ENCODE measurements at places on chromosomes 1 and 21. TPM values are rescaled to one million over a fixed set of nuclear protein-coding genes. Genes with fewer than 3 reads are reported as not detected.

Gene PANK4
- 42.9 TPM for total RNA-seq

Gene CRP
- not detected for total RNA-seq

Gene NR5A2
- not detected for total RNA-seq

Gene PIK3C2B
- total RNA-seq: 25.5 TPM

Gene BRINP2
- not detected for total RNA-seq

Gene VWA5B1
- total RNA-seq: 0.08 TPM

Gene LRRC53
- not detected for total RNA-seq

Gene RIIAD1
- not detected for total RNA-seq

Gene RHOU
- 1.2 TPM for total RNA-seq

DNA sequence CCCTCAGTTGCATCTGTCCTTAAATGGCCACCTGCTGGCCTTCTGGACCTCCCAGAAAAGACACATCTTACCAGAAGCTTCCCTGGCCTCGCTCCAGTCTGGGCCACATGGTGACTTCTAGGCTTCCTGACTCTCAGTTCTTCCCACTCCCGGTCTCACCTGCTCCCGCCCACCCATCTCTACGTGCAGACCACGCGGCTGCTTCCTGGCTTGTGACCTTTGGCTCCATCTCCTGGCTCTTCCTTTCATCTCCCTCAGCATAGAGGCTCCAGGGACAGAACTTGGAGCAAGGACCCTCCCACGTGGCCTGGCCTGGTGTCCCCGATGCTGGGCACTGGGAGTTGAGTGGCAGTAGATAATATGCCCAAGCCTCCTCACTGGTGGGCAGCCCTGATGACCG, 124.9 kb upstream of the IRF2BP2 start:
- DNase-seq: no peak

DNA sequence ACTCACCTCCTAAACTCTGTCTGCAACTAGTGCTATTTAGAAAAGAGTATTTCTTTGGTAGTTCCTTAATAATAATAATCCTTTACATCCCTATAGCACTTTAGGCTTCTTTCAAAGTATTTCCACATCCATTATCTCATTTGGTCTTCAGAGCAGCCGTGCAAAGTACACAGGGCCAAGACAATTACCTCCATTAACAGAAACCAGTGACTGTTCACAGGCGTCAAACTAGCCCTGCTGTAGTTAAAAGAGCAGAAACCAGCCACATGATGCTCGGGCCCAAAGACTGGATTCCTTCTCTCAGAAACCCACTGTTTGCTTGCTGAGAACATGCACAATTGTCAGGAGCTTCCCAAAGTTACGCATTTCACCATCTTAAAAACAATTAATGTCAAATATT, 396.0 kb upstream of the DAB1 start:
- no peak for DNase-seq

DNA sequence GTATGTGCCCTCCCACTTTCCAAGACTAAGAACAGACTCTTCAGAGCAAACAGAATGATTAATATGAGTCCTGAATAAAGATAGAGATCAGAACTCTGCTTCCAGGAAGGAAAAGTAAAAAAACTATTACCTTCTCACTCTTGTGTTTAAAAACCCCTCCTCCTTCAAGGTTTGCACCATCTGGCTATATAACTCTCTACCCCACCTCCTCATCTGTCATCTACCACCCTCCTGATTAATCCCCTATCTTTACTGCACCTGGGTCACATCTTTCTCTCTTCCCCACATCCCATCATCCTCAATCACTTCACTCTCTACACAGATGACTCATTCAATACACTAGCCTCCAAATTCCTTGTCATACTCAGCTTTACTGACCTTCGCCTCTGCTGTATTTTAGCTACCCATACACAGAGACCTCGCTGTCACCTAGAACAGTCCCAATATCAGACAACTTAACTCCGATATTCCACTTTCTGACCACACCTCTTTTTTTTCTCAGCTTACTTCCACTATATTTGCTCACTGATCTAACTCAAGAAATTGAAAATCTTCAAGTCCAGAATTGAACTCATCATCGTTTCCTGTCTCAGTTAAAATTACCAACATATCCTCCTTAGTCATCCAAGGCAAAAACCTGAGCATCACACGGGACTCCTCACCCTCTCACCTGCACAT, 3.7 kb downstream of the SCMH1 start:
- DNase-seq: no peak

DNA sequence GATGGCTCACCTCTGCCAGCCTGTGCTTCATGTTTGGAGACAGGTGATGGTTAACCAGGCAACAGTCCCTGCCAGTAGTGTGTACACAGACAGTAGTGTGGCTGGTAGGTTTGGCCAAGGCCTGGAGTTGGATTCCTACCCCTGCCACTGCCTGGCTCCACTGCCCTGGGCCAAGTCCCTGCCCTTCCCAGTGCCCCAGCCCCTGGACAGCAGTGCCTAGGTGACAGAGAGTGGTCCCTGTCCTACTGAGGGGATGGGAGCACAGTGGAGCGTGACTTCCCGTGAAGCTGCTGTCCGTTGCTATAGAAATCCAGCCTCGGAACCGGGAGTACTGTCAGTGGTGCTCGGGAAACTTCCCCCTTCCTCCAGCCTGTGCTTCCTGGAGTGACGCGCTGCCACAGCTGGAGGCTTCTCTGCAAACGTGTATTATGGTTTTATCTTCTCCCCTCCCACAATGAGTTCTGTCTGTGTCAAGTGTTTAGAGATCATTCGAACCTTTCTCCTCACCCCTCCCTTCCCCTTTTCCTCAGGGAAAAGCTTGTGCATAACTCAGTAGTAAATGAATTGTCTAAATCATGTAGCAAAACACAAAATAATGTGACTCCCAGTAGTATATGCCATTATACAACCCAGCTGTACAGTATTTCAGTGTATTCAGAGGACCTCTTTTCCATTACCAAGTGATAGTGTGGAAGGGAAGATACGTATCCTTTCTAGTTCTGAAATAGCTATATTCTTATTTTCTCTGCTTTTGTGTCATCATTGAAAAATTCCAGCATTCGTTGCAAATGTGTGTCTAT, 73.4 kb downstream of the GALNT2 start:
- no peak for DNase-seq

DNA sequence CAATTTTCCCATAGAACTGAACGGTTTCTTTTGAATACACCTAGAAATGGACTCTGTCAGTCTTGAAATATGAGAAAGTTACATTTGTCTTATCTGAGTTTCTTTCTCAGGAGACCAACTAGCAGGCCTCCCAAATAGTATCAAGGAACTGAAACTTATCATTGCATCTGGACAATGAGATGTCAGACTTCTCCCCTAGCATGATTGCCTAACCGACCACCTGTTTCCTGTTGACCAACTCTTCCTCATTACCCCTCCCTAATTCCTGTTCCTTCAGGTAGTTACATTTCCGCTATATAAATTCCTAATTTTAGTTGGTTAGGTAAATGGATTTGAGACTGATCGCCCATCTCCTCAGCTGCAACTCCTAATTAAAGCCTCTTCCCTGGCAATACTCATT, 1587.3 kb downstream of the NCAM2 start:
- no peak for DNase-seq

DNA sequence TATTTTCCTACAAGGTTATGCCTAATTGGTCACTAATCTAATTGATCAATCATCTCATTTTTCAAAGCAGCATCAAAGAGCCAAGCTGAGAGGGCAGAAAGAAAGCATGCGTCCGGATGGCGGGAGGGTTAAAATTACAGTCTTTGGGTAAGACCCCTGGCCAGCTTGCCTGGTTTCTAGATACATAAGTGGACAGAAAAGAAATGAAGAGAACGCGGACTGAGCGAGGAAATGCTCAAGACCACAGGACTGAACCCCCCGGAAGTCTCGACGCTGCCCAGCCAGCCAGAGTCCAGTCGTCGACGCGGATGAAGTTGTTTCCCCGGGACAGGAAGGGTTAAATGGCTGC, 297.2 kb downstream of the OMA1 start:
- DNase-seq: no peak

- no peak for DNase-seq
These were observed 37.1 kb upstream of the KIF21B start for GRCh38 chr1:201060586-201060985.

- DNase-seq: no peak
These were observed 35.8 kb upstream of the PODN start for GRCh38 chr1:53026254-53026653.

- no peak for DNase-seq
These were observed 6.6 kb downstream of the ZMYND12 start for GRCh38 chr1:42449256-42449655.

DNA sequence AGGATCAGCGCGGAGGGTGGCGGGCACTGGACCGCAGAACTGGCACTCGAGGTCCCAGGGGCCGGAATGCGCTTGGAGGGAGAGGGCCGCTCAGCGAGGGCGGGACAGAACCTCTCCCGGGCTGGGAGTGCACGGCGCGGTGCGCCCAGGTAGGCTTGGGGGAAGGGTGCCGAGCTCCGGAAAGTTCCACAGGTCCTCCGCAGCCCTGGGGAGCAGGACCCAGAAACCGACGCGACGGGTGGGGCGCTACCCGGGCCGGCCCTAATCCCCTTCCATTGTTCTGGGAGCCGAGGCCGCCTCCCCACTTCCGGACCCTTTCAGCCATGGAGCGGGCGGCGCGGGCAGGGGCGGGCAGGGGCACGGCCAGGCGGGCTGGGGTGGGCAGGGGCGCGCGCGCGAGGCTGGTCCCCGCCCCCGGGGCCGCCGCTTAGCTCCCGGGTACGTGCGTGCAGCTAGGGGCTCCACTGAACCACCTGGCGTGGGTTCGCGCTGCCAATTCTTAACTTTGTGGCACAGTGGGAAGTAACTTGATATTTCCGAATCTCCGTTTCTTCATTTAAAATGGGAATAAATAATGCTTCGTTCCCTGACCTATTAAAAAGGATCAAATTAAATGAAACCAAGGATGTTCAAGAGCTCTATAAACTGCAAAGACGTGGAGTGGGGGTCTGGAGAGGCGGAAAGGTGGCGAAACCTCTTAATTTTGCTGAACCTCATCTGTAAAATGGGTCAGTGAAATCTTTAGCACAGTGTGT, 20.7 kb downstream of the LGR6 start:
- no peak for DNase-seq

DNA sequence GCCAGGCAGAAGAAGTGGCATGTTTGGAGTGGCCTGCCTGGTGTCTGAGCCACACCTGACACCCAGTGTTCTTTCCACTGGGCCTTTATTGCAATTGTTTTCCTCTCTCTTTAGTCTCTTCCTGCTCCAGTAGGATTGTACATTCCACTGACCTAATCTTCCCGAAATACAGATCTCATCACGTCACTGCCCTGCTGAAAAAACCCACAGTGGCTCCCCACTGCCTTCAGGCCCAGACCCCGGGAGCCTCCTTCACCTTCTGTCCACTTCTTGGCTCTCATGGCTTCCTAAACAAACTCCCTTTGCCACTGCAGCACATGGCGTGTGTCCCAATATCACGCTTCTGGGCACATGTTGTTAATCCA, 25.3 kb upstream of the ATP5PO start:
- no peak for DNase-seq

- DNase-seq: peak; percentile 26
These were observed 659 bp downstream of the AGO1 start for GRCh38 chr1:35883635-35884101.
